ENCODE measurements at places on chromosomes 7 and 10.
A peak's percentile ranks its signal among the peaks of the same experiment; 100 is the strongest.

DNA sequence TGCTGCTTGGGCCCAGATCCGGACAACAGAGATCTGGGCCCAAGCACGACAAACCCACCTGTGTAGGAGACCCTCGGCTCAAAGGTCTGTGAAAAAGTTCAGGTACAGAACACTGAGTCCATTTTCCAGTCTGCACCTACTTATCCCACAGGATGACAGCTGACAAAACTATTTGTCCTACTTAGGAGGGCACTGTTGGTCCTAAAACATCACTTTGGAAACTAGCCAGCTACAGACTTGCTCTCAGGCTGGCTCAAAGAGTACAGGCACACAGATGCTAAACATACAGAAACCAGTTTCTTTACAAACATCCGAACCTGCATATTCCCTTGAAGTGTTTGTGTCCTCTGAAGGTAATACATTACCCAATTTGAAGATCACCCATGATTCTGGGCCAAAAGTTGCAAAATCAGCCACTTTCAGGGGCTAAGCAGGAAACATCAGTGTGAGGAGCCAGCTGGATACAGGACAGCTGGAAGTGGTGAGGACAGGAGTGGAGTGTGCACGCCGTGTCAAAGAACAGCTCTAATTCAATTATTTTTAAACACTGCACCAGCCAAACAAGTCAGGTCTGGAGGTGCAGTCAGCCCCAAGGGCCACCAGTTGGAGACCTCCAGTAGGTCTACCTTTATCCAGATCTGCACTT is 88.5 kb downstream of the NOC3L start:
- DNase-seq = no peak

- DNase-seq = peak; percentile 54
These were observed 94.6 kb upstream of the MACROH2A2 start for GRCh38 chr10:69957886-69958555.

GRCh38 chr7:111083413-111083812 is 7.5 kb upstream of the LRRN3 start:
- no peak for DNase-seq

DNA sequence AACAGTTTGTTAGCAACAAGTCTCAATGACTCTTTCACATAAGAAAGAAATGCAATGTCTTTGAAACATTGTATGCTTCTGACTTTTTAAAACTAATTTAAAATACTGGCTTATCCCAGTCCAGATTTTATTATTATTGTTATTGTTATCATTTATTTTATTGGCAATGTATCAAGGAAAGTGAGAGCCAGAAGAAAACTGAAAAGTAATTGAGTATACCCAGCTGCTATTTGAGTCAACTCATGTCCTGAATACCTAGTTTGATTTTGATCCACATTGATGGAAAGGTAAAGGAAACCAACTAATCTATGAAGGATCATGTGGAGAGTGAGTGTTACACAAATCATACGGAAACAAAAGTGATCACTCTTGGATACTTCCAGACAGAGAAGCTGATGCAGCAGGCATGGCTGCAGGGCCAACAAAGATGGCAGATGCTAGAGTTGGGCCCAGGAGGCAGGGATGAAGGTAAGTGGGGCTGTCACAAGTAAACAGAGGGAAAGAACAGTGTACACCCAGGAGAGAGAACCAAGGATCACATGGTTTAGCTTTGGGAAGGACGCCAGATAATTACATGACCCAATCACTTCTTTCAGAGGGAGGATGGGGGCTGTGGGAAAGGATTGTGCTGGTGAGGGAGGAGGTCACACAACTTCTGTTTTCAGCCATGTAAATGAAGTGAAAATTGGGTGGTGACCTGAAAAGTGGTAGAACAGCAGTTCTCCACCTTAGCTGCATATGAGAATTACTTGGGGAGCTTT is 179.2 kb upstream of the NAMPT start:
- DNase-seq = peak; percentile 28

- DNase-seq = peak; percentile 71
These were observed 16.1 kb downstream of the MYOF start for GRCh38 chr10:93465806-93466675.

DNA sequence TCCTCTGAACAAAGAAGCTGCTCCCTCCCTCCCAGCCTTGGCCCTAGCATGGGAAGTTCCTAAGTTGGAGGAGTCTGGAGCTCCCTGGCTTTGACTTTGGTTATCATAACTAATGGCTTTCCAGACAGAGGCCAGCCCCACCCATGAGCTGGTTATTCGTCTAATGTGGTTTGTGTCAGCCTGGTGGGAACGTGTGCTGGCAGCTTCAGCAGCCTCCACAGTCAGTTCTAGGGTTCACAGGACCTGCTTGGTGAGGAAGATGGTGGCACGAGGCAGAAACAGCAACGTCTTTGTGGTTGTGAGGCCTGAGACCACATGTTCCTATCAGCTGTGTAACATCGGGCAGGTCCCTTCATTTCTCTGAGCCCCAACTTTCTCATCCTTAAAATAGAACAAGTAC is 103.1 kb downstream of the PAXIP1 start:
- no peak for DNase-seq

GRCh38 chr7:10412422-10413019 is 561.2 kb upstream of the PHF14 start:
- peak; percentile 77 for DNase-seq

DNA sequence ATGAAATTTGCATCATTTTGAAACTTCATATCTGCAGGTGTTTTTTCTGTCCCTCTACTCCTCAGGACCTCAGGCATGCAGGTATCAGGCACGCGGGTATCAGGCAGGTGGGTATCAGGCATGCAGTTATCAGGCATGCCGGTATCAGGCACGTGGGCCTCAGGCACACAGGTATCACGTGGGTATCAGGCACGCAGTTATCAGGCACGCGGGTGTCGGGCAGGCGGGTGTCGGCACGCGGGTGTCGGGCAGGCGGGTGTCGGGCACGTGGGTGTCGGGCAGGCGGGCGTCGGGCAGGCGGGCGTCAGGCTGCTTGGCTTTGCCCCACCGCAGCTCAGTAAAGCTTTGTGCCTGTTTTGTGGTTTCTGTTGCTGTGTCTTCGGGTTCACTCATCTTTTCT is 8.7 kb downstream of the SPRN start:
- DNase-seq = no peak

GRCh38 chr7:114922026-114922651 is at the start of gene MDFIC:
MDFIC (plus strand) TSS chr7:114922094; CDS start chr7:114923034, 940 bp downstream.
- peak; percentile 85 for DNase-seq

DNA sequence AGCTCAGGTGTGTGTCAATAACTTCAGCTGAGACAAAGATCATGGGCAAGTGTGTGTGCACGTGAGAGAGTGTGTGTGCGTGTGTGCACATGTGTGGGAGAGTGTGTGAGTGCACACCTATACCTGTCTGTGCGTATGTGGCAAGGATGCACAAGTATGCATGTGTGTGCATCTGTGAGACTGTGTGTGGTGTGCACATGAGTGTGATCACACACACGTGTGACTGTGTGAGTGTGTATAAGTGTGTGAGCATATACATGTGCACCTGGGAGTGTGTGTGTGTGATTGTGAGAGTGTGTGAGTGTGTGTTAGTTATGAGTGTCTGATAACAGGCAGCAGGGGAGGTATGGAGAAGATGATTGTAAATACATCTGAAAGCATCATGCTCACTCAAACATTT is 657.3 kb upstream of the PFKP start:
- no peak for DNase-seq

DNA sequence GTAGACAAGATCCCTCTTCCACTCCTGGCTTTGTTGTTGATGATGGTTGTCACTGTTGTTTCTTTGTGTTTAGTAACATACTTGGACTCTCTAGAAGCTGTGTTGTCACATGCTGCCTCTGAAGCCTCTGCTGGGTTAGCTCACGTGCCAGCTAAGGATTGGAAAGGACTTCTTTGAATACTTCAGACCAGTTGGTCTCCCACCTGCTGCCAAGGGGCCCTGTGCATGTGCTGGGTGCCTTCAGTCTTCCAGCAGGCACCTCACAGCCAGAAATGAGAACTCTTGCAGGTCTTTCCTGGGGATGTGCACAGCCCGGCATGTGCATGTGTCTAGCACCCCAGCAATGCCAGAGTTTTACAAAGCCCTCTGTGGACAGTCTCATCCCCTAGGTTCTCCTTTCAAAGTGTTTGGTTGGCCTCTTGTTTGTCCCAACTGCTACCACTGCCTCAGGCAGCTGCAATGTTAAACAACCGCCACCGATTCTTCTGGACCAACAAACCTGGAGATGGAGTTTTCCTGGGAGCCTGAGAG is 21.7 kb upstream of the NCAPG2 start:
- no peak for DNase-seq

- DNase-seq = peak; percentile 10
These were observed 130.9 kb downstream of the PHF14 start for GRCh38 chr7:11104578-11104977.

- no peak for DNase-seq
These were observed 78.4 kb upstream of the IKZF1 start for GRCh38 chr7:50226145-50226544.

GRCh38 chr7:152435384-152436110 is at the start of gene KMT2C:
KMT2C (minus strand) TSS chr7:152436003; CDS start chr7:152435786, 217 bp downstream.
- DNase-seq = peak; percentile 95

DNA sequence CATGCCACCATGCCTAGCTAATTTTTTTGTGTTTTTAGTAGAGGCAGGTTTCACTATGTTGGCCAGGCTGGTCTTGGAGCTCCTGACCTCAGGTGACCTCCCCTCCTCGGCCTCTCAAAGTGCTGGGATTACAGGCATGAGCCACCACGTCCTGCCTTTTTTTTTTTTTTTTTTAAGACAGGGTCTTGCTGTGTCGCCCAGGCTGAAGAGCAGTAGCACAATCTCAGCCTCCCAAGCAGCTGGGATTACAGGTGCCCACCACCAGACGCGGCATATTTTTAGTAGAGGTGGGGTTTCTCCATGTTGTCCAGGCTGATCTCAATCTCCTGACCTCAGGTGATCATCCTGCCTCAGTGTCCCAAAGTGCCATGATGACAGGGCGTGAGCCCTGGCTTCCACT is 14.4 kb upstream of the SRPK2 start:
- DNase-seq = no peak

GRCh38 chr10:17237149-17237527 is 9.1 kb downstream of the VIM start:
- DNase-seq = no peak

DNA sequence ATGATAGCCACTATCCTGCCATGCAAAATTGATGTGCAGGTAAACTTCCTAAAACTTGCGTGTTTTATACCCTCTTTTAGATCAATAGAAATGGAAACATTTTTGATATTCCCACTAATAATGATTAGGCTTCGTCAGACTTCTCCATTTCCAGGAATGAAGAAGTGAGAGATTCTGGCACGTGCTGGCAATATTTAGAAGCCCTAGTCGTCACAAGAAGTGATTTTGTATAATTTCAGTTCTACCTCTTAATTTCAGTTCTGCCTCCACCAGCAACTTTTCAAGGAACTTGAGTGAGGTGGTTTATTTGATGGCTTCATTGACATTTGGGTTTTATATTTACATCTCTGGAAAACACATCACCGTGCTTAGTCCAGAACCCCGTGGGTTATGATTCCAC is 61.9 kb downstream of the MRC1 start:
- no peak for DNase-seq

DNA sequence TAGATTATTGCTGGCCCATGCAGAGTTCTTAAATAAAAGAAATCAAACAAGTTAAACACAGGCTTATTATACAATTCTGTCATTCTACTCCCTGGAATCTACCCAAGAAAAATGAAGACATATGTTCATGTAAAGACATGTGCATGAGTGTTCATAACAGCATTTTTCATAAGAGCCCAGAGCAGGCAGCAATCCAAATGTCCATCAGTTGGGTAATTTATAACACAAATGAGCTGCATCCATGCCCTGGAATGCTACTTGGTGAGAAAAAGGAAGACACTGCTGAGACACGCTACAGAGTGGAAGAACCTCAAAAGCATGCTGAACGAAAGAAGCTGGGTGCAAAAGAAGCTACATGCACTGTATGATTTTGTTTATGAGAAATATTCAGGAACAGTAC is 342.6 kb downstream of the TCERG1L start:
- DNase-seq = no peak

DNA sequence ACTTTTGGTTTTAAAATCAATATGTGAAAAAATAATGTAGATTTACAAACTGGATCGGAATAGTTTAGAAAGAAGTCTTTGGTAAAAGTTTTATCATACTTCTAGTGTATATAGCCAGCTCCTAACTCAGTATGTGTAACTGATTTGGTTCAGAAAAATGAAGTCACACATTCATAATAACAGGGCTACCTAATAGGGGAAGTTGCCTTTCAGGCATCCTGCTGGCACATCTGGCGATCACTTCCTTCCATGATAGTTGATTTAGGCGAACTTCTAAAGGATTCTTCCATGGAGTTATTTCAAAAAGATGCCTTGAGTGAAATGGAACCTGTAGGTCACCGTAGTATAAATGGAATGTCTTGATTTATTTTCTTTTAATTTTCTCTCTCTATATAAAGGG is 69.1 kb downstream of the SHH start:
- DNase-seq = no peak

DNA sequence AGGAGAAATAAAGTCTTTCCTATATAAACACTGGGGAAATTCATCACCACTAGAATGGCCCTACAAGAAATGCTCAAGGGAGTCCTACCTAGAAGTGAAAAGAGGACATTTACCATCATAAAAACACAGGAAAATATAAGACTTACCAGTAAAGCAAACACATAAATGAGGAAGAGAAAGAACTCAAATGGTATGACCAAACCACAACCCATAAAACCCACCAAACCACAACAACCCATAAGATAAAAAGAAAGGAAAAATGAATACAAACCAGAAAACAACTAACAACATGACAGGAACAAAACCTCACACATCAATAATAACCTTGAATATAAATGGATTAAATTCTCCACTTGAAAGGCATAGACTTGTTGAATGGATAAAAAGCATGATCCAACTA is 71.9 kb upstream of the DIP2C start:
- DNase-seq = no peak

GRCh38 chr10:114885443-114885842 is 52.6 kb upstream of the TRUB1 start:
- peak; percentile 1 for DNase-seq

DNA sequence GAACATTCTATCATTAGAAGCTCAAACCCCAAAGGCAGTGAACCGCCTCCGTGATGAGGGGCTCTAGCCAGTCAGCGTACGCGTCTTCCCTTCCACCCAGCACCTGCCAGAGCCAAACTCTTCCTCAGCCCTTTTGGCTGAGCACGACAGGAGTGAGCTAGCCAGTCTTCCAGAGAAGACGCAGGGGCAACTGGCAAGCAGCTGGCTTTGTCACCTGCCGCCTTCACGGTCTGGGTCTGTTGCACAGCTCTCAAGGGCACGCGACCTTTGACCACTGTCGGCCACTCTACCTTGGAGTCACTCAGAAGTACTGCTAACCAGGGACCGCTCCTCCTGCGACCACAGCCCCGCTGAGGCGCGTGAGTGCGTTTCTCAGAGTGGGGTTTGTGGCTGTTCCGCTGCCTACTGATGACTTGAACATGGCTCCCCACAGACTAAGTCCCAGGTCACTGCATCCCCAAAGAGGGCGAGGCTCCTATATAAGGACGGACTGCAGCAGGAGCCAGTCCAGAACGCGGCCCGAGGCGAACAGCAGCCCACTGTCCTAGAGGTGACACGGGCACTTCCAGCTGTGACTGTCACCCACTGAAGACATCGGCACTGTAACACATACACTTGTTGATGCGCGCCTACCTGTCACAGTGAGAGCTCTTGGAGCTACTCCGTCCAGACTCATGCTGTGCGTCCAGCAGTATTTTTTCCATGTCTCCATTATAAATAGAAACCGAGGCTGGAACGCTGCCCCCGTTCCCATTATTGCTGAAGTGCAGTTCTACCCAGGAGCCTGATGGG is 8.4 kb downstream of the BNIP3 start:
- DNase-seq = no peak

- DNase-seq = no peak
These were observed 666.7 kb downstream of the KCNMA1 start for GRCh38 chr10:76970711-76971519.
